ENCODE measurements at places on chromosomes 7 and 10. TPM values are rescaled to one million over a fixed set of nuclear protein-coding genes. Genes with fewer than 3 reads are reported as not detected.

- H3K27me3 ChIP-seq: no peaks in the 10 kb centered on the region
- no peaks in the 10 kb centered on the region for H3K4me1 ChIP-seq
- no peak overlapping the region for H3K27ac ChIP-seq
- no peak overlapping the region for H3K4me3 ChIP-seq
Observed at GRCh38 chr10:86666538-86666937, 1.8 kb upstream of the LDB3 start.

DNA sequence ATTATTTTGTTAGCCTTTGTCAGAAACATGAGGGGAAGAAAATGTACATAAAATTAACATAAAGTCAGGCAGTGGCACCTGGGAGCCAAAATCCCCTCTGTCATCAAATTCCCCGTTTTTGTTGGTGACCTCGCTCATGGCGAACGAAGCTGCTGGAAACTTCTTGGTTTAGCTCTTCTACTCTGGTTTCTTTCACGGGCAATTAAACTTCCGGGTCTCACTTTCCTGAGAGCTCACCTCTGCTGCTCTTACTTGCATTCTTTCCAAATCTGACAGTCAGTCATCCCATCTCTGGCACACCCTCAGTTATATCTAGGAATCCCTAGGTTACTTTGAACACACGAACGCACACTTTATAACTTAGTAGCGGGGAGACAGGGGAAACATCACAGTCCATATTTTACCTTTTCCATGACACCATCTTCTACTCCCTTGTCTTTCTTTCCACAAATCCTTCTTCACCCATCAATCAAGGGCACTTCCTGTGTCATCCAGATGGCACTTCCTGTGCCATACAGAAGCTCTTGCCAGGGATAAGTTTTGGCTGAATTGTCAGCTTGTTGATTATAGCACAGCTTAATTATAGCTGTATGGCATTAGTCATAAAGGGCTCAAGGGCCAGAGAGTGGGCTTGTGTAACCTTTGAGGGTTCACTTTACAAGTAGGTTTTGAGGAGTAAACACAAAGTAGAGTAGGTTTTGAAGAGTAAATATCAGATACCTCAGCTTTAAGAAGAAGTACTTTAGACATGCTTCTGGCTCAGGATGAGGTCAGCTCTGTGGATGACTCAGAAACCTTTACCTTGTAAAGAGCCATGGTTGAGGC lies 105.1 kb downstream of the GATA3 start:
- H3K27me3 ChIP-seq: no peaks in the 10 kb centered on the region
- no peaks in the 10 kb centered on the region for H3K4me1 ChIP-seq
- H3K27ac ChIP-seq: no peak overlapping the region

Gene LIPJ
- total RNA-seq: not detected

DNA sequence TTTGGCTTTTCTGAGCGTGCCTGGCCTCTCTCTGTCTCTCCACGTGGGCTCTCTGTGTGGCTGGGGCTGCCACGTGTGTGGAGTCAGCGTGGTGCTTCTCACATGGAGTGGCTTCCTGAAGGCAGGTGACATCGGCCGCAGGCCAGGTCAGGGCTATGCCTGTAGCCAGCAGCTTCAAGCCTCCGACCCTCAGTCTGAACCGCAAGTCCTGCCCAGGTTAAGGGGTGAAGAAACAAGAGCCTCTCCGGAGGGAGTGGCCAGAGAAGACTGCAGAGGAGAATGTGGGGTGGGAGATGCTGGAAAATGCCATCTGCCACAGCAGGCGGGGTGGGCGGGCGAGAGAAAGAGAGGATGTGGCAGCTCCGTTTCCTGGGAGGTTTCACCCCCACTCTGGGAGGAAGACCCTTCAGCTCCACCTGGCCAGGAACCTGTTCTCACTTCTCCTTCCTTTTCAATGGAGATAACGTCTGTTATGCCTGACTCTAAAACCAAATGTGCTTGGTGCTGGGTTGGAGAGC lies 14.3 kb upstream of the VIPR2 start:
- H3K4me1 ChIP-seq: no peaks in the 10 kb centered on the region
- DNase-seq: no peak
- no peaks in the 10 kb centered on the region for H3K27me3 ChIP-seq
- H3K36me3 ChIP-seq: no peaks in the 10 kb centered on the region
- no peak overlapping the region for H3K4me3 ChIP-seq

Gene CTBP2
- 0.49 TPM for total RNA-seq

Gene ASB10
- total RNA-seq: not detected

- no peak overlapping the region for H3K4me3 ChIP-seq
- H3K4me1 ChIP-seq: peaks cover 2% of the 10 kb centered on the region
- H3K27ac ChIP-seq: no peak overlapping the region
- no peak for DNase-seq
- H3K27me3 ChIP-seq: no peaks in the 10 kb centered on the region
Observed at GRCh38 chr7:44706788-44707557, 41.7 kb upstream of the ZMIZ2 start.

- no peak overlapping the region for H3K27ac ChIP-seq
- DNase-seq: no peak
- H3K4me3 ChIP-seq: no peak overlapping the region
- peaks cover under 1% of the 10 kb centered on the region for H3K4me1 ChIP-seq
Observed at GRCh38 chr7:36999626-37000485, 275.6 kb upstream of the AOAH start.

Gene ARHGAP12
- 28.3 TPM for total RNA-seq

DNA sequence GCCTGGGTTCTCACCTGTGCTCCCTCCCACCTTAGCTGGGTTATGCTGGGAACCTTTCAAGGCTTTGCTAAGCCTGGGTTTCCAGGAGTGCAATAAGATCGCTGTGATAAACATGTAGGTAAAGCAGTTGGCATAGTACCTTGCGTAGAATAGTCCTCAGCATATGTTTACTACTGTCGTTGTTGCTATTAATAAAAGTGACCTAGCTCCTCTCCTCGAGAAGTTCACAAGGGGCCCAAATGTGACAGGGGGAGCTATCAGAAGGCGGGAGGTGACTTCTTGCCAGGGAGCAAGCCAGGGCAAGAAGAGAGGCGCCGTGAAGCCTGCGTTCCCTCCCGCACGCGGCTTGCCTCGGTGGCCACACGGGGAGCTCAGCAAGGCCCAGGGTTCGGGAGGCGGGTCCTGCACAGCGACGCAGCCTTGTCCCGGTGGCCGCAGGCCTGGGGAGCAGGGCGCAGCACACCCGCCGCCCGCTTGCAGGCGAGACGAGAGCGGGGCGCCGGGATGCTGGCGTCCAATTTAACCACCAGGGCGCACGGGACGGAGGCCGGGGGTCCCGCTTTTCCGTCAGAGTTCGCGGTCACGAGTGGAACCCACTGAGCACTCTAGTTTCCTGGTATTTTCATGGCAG lies 106.2 kb downstream of the SNX10 start:
- peaks cover 46% of the 10 kb centered on the region for H3K27me3 ChIP-seq
- H3K4me1 ChIP-seq: peaks cover 15% of the 10 kb centered on the region
- no peak overlapping the region for H3K27ac ChIP-seq
- no peak for DNase-seq
- H3K36me3 ChIP-seq: no peaks in the 10 kb centered on the region
- H3K4me3 ChIP-seq: no peak overlapping the region

- H3K4me1 ChIP-seq: no peaks in the 10 kb centered on the region
- DNase-seq: no peak
- H3K27me3 ChIP-seq: no peaks in the 10 kb centered on the region
- no peaks in the 10 kb centered on the region for H3K36me3 ChIP-seq
Observed at GRCh38 chr10:87836098-87836497, 18.1 kb upstream of the ATAD1 start.

DNA sequence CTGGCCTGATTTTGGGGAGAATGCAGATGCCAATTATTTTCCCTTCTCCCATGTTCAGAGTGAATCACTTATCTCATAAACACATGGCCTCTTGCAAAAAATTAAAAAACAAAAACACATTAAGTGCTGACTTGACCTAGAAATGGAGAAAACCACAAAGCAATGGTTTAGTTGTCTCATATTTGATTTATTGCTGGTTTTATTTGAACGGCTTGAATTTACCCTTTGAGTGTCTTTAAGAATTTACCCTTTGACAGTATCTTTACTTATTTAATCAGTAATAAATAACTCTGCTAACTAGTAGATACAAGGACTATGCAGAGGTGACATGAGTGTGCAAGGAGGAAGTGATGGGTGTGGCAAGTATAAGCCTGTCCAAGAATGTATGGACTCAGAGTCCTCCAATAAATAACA lies 68.1 kb upstream of the GSDME start:
- peaks cover 12% of the 10 kb centered on the region for H3K36me3 ChIP-seq
- H3K4me1 ChIP-seq: peaks cover 59% of the 10 kb centered on the region
- H3K4me3 ChIP-seq: peak overlapping the region; percentile 65
- no peak for DNase-seq
- peak overlapping the region; percentile 61 for H3K27ac ChIP-seq

GRCh38 chr10:124403548-124403947 lies 15.2 kb downstream of the OAT start:
- no peak overlapping the region for H3K27ac ChIP-seq
- DNase-seq: no peak
- peaks cover 21% of the 10 kb centered on the region for H3K36me3 ChIP-seq
- no peak overlapping the region for H3K4me3 ChIP-seq
- H3K4me1 ChIP-seq: peaks cover 8% of the 10 kb centered on the region

DNA sequence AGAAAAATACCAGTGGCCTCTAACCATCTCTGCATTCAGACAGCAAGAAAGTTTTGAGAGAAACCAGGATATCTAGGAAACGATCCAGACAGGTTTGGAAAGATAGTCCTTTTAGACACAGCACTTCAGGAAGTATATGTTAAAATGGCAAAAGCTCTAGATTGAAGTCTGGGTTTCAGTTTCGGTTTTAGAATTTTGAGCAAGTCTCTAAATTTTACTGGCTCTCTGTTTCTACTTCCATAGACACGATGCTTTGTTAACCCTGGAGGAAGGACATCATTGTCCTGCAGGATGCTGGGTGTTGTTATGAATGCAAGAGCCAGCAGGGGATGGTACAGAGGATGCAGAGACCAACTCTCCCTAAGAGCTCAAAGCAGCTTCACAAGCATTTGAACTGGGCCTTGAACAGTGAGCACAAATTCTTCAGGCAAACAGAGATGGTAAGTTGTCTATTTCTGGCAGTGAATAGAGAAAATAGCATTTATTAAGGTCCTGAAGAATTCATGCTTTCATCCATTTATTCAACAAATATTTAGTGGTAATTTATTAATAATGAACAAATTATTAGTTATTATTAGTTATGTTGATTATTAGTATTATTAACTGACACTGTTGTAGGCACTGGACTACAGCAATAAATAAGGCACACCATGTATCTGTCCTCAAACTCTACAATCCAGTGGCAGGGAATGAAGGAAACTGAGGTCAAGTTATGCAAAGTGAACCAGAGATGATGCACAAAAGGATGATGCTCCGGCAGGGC lies 152.7 kb upstream of the NRP1 start:
- no peak overlapping the region for H3K27ac ChIP-seq
- peak overlapping the region; percentile 70 for H3K4me3 ChIP-seq
- H3K27me3 ChIP-seq: no peaks in the 10 kb centered on the region

- H3K4me3 ChIP-seq: no peak overlapping the region
- H3K27me3 ChIP-seq: peaks cover 52% of the 10 kb centered on the region
- H3K36me3 ChIP-seq: no peaks in the 10 kb centered on the region
- peaks cover 88% of the 10 kb centered on the region for H3K4me1 ChIP-seq
- DNase-seq: no peak
- no peak overlapping the region for H3K27ac ChIP-seq
Observed at GRCh38 chr10:123146013-123146893, 1.7 kb upstream of the HMX2 start.

Gene GPR146
- 21.5 TPM for total RNA-seq

Gene MBL2
- not detected for total RNA-seq

Gene PITX3
- not detected for total RNA-seq

- H3K27ac ChIP-seq: peak within 1 kb of the TSS; percentile 100
- DNase-seq: peak; percentile 86
Observed at GRCh38 chr10:102395400-102396316, at the start of gene NFKB2. Gene NFKB2, plus strand, starts transcription at chr10:102395705. Its CDS starts 255 bp downstream, at chr10:102395960.

Gene CCL24
- not detected for total RNA-seq

Data from CD4-positive, CD25-positive, alpha-beta regulatory T cell (primary cell).